ENCODE measurements at places on chromosomes 2 and 18.

DNA sequence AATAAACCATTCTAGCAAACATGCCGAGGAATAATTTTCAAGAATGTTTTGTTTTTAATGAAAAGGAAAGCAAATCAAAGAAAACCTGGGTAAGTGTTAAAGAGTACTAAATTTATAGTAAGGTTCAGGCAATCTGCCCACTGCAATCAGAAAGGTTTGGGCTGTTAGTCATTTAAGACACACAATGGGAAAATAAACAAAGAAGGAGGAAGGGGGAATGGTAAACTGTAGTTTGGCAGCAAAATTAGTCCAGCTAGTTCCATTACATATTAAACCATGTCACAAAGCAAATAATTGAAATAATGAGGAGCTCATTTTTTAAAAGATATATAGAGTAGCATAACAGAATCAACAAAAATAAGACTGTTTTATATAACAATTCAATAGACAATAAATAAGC, 87.5 kb upstream of the COPS8 start:
- no peak for DNase-seq

GRCh38 chr2:234992196-234992595, 40.4 kb downstream of the SH3BP4 start:
- DNase-seq = no peak

- no peak for DNase-seq
These were observed 17.7 kb downstream of the SH2D6 start for GRCh38 chr2:85435981-85436835.

DNA sequence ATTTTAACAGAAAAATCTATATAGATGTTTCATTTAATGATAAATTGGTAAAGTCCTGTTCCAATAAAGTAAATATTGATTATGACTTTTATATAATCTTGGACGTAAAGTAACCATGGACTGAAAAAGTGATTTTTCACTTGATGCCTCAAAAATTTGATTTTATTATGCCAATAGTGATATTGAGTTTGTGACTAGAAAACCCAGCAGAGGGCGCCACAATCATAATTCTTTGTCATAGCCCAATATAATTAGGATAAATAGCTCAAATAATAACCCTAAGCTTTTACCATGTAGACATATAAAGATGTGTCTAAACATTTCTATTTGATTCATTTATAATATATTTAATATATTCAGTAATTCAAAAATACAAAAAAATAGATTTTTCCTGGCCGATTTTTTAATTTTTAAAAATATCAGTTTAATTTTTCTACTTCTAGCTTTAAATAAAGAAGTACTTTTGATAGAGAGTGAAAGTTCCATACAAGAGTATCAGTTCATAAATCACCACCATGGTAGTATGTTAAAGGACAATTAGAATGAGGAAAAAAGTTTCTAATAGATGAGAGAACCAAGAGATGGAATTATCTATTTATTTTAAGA, 30.7 kb downstream of the CAMKMT start:
- DNase-seq = peak; percentile 34

GRCh38 chr2:120625865-120626560, 109.7 kb upstream of the GLI2 start:
- DNase-seq = no peak

GRCh38 chr2:157821519-157822131, 54.5 kb downstream of the ACVR1 start:
- no peak for DNase-seq

GRCh38 chr2:230685178-230685577, 27.5 kb upstream of the CAB39 start:
- no peak for DNase-seq

- no peak for DNase-seq
These were observed 77.2 kb upstream of the TXNDC2 start for GRCh38 chr18:9808295-9809241.

DNA sequence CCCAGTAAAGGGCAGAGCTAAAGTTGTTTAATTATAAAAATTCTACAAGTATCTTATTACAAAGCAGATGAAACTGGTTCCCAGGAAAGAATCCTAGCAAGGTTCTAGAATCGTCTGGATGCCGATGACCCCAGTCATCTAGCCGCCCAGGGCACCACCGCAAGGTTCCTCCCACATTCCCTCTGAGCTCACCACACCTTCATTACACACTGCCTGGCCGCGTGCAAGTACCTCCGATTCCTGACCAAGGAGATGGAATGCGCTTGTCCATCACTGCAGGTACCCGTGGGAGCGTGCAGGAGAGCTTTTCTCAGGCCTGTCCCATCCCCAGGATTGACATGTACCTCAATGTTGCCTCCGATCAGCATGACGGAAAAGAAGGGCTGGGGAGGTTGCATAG, 158.5 kb downstream of the LAMA1 start:
- DNase-seq = no peak

DNA sequence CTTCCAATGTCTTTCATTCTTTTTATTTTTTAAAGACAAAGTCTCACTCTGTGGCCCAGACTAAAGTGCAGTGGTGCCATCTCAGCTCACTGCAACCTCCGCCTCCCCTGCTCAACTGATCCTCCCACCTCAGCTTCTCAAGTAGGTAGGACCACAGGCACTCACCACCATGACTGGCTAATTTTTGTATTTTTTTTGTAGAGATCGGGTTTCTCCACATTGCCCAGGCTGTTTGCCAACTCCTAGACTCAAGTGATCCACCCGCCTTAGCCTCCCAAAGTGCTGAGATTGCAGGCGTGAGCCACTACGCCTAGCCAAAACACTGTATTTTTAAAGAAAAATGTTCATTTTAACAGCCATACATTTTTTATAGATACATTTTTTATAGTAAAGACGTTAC, 12.7 kb downstream of the GCKR start:
- no peak for DNase-seq

DNA sequence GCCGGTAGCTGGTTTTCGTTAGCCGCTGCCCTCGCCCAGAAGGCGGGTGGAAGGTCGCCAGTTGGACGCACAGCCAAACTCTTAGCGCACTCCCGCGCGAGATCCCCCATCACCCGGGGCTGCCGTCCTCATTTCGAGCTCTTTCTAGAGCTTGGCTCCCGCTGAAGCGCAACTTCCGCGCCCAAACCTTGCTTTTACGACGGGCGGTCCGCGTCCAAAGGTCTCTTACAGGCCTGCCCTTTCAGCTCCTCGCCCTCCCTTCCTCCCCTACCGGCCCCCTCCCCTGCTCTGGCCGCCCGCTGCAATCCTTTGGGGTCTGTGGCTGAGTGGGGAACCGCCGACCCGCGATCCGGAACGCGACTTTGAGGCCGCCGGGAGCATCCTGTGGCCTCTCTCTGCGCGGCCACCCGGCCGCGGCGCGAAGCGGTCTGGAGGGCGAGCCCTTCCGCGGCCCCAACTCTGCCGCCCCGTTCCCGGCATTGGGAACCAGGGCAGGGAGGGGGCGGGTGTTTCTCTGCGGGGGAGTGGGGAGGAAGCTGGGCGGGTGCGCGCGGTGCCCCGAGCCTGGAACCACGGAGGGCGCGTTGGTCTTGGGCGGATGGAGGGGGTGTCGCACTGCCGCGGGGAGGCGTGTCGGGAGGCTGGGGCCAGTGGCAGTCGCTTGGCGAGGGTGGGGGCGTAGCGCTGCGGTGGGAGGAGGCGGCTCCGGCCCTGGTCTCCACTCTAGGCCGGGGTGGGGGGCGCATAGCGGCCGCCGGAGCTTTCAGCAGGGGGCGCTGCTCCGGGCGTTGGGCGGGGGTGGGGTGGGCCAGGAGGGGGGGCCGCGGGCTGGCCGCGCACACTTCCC, at the start of gene GDF7:
GDF7 (plus strand) TSS at position 841 of the 847 bp plus-strand sequence. CDS start 96 bp downstream, outside the sequence.
- no peak for DNase-seq

GRCh38 chr18:76564655-76565237, 69.7 kb upstream of the ZNF516 start:
- no peak for DNase-seq

- DNase-seq = no peak
These were observed 379.0 kb downstream of the SETBP1 start for GRCh38 chr18:45059695-45060094.

DNA sequence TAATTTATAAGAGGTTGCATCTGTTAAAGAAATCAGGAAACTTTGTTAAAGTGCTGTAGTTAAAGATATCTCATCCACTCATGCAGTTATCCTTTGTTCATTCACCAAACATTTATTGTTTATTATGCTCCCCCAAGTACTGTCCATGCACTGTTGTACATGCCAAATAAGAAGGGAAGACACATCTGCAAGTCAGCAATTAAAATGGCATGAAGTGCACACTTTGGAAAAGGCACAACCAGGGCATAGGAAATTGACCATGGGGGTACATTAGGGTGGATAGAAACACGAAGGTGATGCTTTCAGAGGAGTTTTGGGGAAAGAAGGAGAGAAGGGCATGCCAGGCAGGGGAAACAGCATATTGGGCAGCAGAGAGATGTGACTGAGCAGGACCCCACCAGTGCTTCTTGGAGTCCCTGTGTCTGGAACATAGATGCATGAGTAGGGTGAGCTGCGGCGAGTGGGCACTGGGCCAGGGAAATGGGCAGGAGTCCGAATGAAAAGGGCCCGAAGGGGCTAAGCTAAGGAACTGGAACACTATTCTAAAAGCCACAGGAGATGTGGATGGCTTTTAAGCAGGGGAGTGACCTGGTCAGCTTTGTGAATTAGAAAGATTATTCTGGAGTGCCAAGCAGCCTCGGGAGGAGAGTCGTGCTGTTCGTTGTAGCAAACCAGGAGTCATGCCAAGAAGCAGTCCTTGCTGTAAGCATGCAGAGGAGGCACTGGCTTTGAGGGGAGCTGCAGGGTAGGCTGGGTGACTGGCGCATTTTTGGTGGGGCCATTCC, 316.3 kb downstream of the AGPS start:
- DNase-seq = no peak

GRCh38 chr2:43220229-43220751, 6.1 kb downstream of the ZFP36L2 start:
- no peak for DNase-seq

All from stimulated activated CD4-positive, alpha-beta T cell treated with anti-CD3 and anti-CD28 coated beads, Interleukin-1b, Interleukin-23, amount 100 ng/mL, for 4 hours (primary cell).